Mesothelial cell of epicardium (in vitro differentiated cells): ENCODE measurements at places on chromosomes 4 and X. TPM values are rescaled to one million over a fixed set of nuclear protein-coding genes. Genes with fewer than 3 reads are reported as not detected.

Gene KCND1
- total RNA-seq, result 5.1 to 6.1 TPM (median 5.6 TPM) in 3 replicates

DNA sequence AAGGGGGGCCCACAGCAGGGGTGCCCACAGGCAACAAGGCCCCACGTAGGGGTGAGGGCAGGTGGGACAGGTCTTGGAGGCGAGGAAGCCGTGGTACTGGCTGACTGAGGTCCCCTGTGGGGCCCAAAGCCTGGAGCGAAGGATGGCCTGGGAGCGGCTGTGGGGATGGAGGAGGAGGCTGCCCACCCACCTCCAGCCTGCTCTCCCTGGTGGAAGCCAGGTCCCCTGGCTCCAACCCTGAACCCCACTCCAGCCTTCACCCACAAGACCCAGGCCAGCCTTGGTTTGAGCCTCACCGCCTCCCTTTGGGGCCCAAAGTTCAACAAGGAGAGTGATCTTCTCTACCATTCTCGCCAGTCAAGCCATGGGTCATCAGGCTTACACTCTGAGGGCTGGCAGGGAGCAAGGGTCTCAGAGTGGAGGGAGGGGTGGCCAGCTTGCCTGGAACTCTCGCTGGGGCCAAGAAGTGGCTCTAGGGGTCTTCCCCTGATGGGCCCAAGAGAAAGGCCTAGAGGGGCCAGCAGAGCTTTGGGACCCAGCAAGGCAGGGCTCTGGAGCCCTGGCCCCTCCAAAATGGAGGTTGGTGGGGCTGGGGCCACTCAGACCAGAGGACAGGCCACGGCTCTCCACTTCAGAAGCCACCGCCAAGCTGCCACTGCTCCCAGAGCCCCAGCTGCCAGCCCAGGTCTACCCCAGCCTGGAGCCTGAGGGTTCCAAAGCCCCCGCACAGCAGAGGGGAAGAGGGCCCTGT lies 5.0 kb downstream of the PNCK start:
- H3K4me3 ChIP-seq, result no peak overlapping the region
- peaks cover 4% of the 10 kb centered on the region for H3K4me1 ChIP-seq
- no peak overlapping the region for H3K27ac ChIP-seq
- peaks cover 3% of the 10 kb centered on the region for H3K36me3 ChIP-seq

GRCh38 chr4:152640058-152640921 lies 39.5 kb downstream of the TMEM154 start:
- no peaks in the 10 kb centered on the region for H3K36me3 ChIP-seq
- H3K27me3 ChIP-seq, result no peaks in the 10 kb centered on the region
- no peak overlapping the region for H3K27ac ChIP-seq
- H3K4me3 ChIP-seq, result no peak overlapping the region
- no peaks in the 10 kb centered on the region for H3K4me1 ChIP-seq

DNA sequence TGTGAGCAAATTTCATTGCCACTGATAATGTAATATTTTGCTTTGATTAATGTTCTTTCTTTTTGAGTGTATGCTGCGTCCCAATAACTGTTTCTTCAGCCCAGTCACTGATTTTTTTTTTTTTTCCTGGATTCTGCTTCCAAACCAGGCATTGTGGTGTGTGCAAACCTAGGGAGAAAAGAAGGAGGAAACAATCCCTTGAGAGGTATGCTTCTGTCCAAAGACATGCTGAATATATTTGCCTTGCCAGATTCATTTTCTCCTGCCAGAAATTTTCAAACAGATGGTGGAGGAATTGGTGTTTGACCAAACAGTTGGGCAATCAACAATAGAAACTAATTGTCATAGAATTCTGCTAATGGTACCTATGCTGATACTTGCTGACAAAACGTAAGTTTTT lies 753.6 kb downstream of the RPA4 start:
- H3K36me3 ChIP-seq, result no peaks in the 10 kb centered on the region
- H3K27me3 ChIP-seq, result no peaks in the 10 kb centered on the region
- peaks cover 23% of the 10 kb centered on the region for H3K4me1 ChIP-seq
- no peak overlapping the region for H3K4me3 ChIP-seq
- DNase-seq, result no peak
- H3K27ac ChIP-seq, result no peak overlapping the region

- H3K4me1 ChIP-seq, result peaks cover 36% of the 10 kb centered on the region
- H3K36me3 ChIP-seq, result no peaks in the 10 kb centered on the region
- no peak for DNase-seq
- peak overlapping the region; percentile 97 for H3K27ac ChIP-seq
- no peak overlapping the region for H3K4me3 ChIP-seq
- no peaks in the 10 kb centered on the region for H3K27me3 ChIP-seq
These were observed 28.1 kb downstream of the SYNPO2 start for GRCh38 chr4:118916691-118917289.

DNA sequence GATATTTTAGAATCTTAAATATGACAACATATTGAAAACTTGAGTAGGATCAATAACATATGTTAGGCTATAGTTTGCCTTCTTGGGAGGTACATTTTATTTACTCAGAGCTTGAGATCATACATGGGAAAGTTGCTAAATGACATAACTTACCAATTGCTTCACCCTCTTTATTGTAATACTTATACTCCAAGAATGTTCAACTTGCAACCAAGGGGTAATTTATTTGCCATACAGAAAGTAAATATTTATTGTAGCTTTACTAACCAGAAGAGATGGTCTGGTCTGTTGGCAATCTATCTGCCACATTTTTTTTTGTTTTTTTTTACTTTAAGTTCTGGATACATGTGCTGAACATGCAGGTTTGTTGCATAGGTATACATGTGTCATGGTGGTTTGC lies 426.6 kb downstream of the ARHGAP24 start:
- no peak overlapping the region for H3K27ac ChIP-seq
- no peak overlapping the region for H3K4me3 ChIP-seq
- H3K36me3 ChIP-seq, result no peaks in the 10 kb centered on the region
- H3K27me3 ChIP-seq, result no peaks in the 10 kb centered on the region
- DNase-seq, result no peak
- H3K4me1 ChIP-seq, result no peaks in the 10 kb centered on the region
